ENCODE measurements at places on chromosomes 12 and 14.

DNA sequence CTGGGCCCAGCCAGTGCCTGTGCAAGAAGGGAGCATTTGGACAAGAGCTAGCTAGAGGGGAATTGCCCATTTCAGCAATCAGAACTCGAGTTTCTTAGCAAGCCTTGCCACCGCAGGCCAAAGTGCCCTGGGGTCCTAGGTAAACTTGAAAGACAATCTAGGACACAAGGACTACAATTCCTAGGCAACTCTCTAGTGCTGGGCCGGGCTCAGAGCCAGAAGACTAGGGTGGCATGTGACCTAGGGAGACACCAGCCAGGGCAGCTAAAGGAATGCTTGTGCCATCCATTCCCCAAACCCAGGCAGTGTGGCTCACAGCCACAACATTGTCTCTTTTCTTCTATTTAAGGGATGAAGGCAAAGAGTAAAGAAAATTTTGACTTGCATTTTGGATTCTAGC lies 205.0 kb downstream of the BMP4 start:
- no peak for DNase-seq

- DNase-seq, result no peak
Observed at GRCh38 chr14:54818201-54819133, 84.2 kb downstream of the GCH1 start.

DNA sequence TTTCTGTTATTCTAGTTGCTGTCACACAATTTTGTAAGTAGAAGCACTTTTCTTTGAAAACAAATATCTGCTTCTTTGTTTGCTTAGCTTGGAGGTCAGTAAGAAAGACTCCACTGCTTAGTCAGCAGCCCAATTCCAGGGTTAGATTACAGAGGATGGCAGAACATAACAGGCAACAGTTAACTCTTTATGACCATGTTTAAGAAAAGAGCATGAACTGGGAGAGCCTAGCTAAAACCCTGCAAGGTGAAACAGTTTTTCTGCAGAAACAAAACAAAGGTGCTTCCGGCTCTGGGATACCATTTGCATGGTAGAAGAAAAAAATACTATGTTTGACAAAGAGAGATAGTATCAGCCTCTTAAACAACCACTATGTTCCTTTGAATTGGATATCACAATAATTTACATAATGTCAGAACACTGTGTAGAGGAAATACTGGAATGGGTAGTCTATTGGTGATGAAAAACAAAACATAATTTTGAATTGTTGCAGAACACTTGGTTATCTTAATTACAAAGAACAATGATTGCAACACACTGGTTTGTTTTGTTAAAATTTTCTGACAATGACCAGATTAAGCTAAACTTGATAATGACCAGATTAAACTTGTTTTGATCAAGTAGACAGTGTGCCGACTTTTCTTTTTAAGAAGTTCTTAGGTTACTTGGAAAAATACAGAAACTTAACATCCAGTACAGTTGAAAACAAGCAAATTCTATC lies 22.4 kb upstream of the PPM1H start:
- no peak for DNase-seq

DNA sequence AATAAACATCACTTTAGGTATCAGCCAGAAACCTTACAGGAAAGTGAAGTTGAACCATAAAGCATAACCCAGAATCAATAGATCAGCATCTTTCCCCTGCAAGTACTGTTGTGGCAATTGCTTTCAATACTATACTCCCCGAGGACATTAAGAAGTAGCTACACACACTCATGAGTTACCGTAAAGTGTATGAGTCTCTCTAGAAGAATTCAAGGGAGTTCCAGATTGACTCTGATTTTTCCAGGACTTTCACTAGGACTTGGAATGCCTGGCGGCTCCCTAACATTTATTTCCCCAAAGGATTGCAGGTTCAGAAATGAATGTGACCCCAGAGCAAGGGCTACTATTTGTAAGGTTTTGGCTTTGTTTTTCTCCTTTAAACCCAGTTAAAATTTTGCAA lies 465.4 kb upstream of the MDGA2 start:
- DNase-seq, result no peak

- no peak for DNase-seq
Observed at GRCh38 chr14:36944307-36945010, 227.9 kb downstream of the SLC25A21 start.

GRCh38 chr14:102474934-102475333 lies 34.6 kb downstream of the ANKRD9 start:
- DNase-seq, result no peak

Measured in naive thymus-derived CD8-positive, alpha-beta T cell (primary cell).